Stimulated activated CD4-positive, alpha-beta T cell treated with anti-CD3 and anti-CD28 coated beads, Interleukin-12 subunit alpha, Interleukin-12 subunit beta, amount 100 ng/mL, for 4 hours (primary cell): ENCODE measurements at places on chromosomes 6 and 20.

- DNase-seq = no peak
Measured at GRCh38 chr6:156658966-156659821, 118.0 kb upstream of the ARID1B start.

- DNase-seq = peak; percentile 87
Measured at GRCh38 chr6:157323255-157323965, at the start of gene TMEM242. Gene TMEM242 (minus strand): TSS chr6:157323519. CDS start chr6:157323499, 20 bp downstream.

DNA sequence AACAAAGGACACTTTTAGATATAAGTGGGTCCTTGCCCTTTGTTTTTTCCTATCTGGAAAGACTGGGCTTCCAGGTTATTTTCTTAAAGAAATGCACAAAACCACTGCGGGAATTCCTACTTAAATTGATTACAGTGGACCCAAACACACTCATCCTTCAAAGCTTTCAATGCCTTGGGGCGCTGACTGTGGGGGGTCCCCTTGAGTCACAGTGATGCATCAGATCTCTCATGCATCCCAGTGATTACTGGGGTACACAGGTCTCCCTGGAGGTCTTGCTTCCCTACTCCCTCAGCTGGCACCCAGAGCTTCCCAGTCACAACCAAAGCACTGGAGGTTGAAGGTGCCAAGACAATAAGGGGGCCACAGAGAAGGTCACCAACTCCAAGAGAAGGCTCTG, 20.7 kb downstream of the ABHD12 start:
- DNase-seq = no peak

GRCh38 chr6:129493354-129493902, 216.5 kb downstream of the ARHGAP18 start:
- DNase-seq = no peak

DNA sequence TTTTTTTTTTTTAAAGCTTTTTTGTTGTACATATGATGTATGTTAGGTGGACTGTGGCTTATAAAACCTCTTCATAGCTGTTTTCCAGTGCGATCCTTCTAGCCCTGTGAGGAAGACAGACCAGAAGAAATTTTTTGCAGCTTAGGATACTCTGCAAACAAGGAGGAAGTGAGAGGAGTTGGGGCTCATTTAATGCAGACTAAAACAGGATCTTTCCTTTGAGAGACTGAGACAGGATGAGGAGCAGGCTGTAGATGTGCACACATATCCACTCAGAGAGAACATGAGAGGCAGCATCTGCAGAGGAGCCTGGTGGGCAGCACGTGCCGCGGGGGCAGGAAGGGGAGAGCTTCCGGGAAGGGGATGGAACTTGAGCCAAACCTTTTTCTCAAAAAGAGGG, 45.7 kb downstream of the PPARD start:
- DNase-seq = no peak

DNA sequence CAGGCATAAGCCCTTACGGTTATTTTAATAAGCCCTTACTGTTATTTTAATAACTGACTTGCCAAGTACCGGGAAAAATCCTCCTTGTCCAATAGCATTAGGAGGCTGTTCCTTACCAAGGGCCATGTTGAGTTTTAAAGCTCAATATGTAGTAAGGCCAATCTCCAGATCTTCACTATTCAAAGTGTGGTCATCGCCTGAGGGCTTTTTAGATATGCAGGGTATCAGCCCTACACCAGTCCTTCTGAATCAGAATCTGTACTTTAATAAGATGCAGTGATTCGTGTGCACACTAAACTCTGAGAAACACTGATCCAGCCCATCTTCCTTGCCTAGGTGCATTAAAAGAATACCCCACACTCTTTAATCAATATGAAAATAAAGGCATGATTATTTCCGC, 72.8 kb upstream of the ZNF133 start:
- DNase-seq = no peak

GRCh38 chr20:51206032-51206662, 183.2 kb upstream of the KCNG1 start:
- no peak for DNase-seq

DNA sequence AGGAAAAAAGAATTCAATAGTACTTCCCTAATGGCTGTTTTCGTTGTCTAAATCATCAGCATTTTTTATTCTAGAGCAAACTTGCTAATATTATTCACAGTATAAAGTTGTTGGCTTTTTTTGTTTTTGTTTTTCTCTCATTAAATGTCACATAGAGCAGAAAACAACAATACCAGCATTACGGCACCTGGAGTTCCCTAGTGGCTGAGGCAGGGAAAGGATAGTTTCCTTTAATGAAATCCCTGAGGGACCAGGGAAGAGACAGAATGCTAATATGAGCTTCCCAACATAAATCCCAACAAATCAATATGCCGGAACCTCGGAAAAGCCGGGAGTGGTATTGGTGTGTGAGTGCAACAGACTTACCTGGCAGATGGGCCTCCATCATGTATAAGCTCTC, 235.2 kb upstream of the ASCC3 start:
- no peak for DNase-seq

GRCh38 chr6:134147034-134147533, 94.7 kb upstream of the SLC2A12 start:
- DNase-seq = no peak

- no peak for DNase-seq
Measured at GRCh38 chr20:6533761-6534479, 233.6 kb upstream of the BMP2 start.

DNA sequence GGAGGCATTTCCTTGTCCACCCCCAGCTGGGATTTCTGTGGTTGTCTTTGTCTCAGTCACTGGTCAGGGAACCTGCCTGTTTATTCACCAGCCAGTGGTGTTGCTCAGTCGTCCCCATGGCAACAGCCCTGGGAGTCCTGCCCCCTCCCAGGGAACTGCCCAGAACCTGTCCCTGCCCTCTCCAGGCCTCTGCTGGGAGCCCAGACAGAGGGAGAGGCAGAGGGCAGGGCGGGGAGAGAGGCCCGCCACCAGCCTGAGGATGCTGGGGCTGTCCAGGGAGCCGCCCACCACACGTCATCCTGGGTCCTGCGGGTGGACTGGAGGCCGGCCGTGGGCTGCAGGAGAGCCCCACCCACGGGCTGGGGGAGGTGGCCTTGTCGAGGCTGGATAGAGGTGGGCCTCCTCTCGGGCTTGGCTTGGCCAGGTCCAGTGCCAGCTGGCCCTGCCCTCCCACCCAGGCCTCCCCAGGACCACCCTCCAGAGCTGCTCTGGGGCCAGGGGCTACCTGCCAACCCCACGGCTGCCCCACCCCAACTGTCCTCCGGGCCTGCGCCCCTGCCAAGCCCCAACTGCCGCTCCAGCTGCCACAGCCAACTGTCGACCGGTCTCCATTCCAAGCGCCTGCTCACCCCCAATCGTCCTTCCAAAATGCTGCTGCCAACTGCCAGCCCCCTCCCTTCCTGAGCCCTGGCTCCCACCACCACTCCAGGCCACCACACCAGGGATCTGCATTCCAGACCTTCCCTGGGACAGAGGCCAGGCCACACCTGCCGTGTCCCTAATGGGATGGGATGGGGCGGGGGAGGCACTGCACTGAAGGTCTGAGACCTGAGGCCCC, 4.2 kb upstream of the ZBTB46 start:
- no peak for DNase-seq

- DNase-seq = no peak
Measured at GRCh38 chr6:29976253-29976587, 33.9 kb downstream of the HLA-A start.

GRCh38 chr6:35706468-35706867, 17.8 kb upstream of the FKBP5 start:
- DNase-seq = no peak

DNA sequence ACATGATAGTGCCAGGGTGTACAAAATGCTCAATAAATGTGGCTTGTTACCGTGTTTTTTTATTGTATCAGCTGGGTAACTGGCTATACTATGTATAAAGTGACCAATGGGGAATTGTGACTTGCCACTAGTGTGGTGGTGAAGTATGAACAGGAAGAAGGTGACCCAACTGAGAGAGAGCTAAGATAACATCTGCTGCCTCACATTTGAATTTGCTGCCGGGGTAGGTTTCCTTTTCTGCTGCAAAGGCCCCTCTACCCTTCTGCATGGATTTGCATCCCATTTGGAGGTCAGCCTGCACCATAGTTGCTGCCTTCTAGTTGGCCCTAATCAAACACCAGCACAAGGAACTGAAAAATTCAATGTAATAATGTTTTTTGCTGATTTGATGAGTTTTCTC, 24.1 kb downstream of the IL17A start:
- DNase-seq = no peak
